ENCODE measurements at places on chromosomes 1 and 21. TPM values are rescaled to one million over a fixed set of nuclear protein-coding genes. Genes with fewer than 3 reads are reported as not detected.

The SH3D21 gene
- 22.8 TPM for total RNA-seq

The DSTYK gene
- 5.7 TPM for total RNA-seq

The MORN1 gene
- total RNA-seq: 18.9 TPM

The SLC37A1 gene
- 118 TPM for total RNA-seq

The RBM11 gene
- 0.69 TPM for total RNA-seq

The SERINC2 gene
- 203 TPM for total RNA-seq

The HHAT gene
- total RNA-seq: 4.9 TPM

- H3K4me1 ChIP-seq: no peaks in the 10 kb centered on the region
- no peaks in the 10 kb centered on the region for H3K36me3 ChIP-seq
- DNase-seq: no peak
- no peak overlapping the region for H3K4me3 ChIP-seq
Observed at GRCh38 chr1:161921491-161921890, 102.2 kb downstream of the OLFML2B start.

DNA sequence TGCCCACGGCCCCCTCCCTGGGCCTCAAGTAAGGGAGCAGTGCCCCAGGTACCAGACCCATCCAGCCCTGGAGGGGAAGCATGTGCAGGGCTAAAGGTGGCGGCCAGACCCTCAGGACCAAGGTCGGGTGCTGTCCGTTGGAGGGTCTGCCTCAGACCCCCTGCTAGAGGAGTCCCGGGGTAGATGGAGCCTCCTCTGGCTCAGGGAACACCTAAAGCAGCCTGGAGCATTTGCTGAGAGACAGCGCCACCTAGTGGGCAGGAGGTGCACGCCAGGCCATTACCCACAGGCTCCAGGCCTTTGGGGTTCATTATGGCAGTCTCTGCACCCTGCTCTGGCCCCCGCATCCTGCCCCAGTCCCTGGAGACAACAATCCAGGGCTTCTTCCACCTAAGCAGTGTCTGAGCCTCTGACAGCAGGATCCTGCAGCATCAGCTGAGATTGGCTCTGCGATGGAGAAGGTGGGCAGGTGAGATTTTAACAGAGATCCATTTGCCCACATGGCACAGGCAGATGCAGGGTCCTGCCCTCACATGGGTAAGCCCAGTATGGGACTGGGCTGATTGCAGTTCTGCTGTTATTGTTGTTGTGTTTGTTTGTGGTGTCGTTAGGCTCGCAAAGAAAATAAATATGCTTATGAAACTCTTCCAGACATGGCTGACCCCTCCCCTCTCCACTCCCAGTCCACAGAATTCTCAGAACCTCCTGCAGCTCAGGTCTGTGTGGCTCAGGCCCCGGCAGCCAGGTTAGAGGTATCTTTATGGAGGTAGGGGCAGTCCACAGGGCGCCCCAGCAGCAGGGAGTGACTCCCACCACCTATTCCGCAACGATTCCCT lies 42.4 kb downstream of the CTNNBIP1 start:
- H3K27me3 ChIP-seq: no peaks in the 10 kb centered on the region
- H3K36me3 ChIP-seq: no peaks in the 10 kb centered on the region
- H3K4me1 ChIP-seq: no peaks in the 10 kb centered on the region
- no peak overlapping the region for H3K4me3 ChIP-seq
- peak; percentile 88 for DNase-seq

GRCh38 chr1:192702212-192702902 lies 66.4 kb downstream of the RGS13 start:
- H3K4me3 ChIP-seq: no peak overlapping the region
- H3K4me1 ChIP-seq: no peaks in the 10 kb centered on the region
- no peak for DNase-seq
- no peaks in the 10 kb centered on the region for H3K27me3 ChIP-seq

DNA sequence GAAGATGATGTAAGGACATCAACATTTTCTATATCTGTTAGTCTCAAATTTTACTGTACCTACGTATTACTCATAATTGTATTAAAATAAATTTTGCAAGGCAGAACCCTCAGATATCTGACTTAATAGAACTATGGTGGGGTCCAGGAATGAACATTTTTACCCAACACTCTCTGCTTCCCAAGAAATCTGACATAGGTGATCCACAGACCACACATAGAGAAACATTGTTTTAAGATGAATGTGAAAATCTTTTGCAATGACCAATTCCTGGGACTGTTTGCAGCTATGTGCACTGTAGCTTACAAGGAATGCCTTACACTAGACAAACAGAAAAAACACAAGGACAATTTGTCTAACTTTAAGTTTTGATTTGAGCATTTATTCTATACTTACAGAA lies 645.6 kb upstream of the ADGRL2 start:
- no peak overlapping the region for H3K4me3 ChIP-seq
- no peaks in the 10 kb centered on the region for H3K27me3 ChIP-seq
- DNase-seq: no peak
- H3K4me1 ChIP-seq: no peaks in the 10 kb centered on the region
- no peak overlapping the region for H3K27ac ChIP-seq

DNA sequence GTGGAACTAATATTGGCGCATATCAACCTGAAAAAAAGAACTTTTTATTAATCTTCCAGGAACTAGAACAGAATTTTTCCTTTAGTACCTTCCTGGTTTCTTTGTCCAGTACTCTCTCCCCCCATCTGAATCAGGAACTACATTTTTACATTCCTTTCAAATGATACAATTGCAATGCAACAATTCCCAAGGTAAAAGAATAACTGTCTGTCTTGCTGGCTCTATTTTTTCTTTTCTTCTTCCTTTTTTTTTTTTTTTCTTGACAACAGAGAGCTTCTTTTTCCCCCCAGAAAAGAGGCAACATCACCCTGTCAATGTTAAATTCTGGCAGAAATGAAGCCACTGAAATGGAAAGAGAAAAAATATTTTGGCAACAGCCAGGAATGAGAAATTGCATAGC lies 4.5 kb upstream of the CD101 start:
- no peaks in the 10 kb centered on the region for H3K27me3 ChIP-seq
- no peak overlapping the region for H3K4me3 ChIP-seq
- H3K4me1 ChIP-seq: no peaks in the 10 kb centered on the region
- H3K27ac ChIP-seq: no peak overlapping the region
- no peak for DNase-seq
- H3K36me3 ChIP-seq: no peaks in the 10 kb centered on the region

DNA sequence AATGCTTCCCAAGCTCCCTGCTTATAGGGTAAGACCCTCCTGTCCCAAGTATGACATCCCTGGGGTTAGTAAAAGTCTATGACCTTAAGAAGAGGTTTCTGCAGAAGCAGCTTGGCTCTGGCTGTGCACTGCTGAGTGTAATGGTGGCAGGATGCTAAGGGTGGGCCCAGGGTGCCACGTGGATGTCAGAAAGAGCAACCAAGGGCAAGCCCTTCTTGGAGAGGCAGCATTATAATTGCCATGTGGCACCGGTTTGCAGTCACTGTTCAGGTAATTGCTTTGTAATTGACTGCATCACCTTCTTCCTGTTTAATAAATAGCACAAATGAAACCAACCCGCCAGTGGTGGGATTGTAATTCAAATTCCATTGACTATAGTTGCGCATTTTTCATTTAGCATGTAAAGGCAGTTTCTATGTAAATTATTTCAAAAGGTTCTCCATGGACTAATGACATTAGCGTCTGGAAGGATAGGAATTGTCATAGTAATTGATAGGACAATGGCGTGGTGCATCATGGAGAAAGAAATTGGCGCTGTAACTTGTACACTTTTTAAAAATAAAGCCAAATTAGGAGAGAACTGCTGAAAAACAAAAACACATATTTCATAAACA lies 490.6 kb upstream of the VAMP3 start:
- H3K4me3 ChIP-seq: no peak overlapping the region

DNA sequence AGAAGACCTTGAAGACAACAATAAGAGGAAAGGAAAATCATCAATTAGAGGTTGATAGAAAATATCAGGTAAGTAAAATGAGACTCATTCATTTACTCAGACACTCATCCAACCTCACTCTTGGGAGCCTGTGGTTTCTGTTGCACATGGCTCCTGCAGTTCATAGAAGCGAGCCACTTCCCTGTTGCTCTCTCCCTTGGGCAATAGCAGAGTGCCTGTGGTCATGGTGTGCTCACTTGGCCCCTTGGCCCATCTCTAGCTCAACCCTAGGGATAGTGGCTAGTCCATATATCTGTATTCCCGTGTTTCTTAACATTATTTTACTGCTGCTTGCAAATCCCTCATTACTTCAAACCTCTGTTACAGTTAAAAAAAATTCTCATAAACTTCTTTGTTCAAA lies 368.6 kb downstream of the PTPRC start:
- H3K27me3 ChIP-seq: no peaks in the 10 kb centered on the region
- H3K4me3 ChIP-seq: no peak overlapping the region
- H3K4me1 ChIP-seq: no peaks in the 10 kb centered on the region
- H3K27ac ChIP-seq: no peak overlapping the region

DNA sequence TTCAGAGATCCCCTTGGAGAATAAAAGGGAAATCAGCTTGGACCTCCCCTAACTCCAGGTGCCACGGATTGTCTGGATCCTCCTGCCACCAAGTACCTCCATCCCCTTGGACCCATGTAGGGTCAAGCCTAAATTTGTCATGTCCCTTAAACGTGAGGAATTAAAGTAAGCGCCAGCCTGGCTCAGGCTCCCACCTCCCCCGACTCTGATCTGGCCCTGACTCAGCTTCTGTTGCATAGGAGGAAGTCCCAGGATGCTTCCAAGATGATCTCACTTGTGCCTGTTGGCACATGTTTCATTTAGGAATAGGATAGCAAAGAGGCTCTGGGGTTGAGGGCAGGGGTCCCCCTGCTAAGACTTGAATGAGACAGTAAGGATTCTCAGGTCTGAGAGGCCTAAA lies 231.9 kb upstream of the JUN start:
- no peak overlapping the region for H3K27ac ChIP-seq
- peaks cover 5% of the 10 kb centered on the region for H3K4me1 ChIP-seq
- H3K36me3 ChIP-seq: no peaks in the 10 kb centered on the region
- no peak for DNase-seq

DNA sequence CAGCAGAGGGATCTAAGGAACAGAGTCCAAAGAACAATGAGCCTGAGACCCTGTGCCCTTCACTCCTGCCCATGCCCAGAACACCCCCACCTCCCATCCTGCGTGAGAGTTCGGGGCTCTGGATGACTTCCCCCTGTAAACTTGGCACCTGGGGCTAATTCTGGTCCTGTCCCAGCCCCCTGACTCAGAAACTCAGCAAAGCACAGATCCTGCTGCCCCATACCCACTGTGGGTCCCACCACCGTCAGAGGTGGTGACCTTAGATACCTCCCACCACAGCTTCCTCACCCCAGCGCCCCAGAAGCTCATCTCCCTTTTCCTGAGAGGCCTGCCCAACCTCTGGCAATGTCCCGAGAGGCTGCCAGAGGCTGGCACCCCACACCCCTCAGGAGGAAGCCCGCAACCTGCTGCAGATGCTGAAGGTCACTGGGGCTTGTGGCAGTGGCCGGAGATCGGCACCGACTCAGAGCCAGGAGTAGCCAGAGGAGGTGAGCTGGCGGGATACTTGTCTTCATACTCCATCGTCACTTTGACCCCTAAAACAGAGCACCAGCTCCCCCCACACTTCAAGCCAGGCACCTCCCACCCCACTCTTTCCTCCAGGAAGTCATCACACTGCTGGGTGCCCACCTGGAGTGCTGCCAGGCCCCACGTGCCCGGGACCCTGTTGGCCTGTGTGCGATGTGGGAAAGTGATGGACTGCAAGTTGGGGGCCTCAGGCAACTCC lies 111.6 kb upstream of the IFFO2 start:
- no peak for DNase-seq
- no peak overlapping the region for H3K27ac ChIP-seq
- H3K27me3 ChIP-seq: no peaks in the 10 kb centered on the region
- no peaks in the 10 kb centered on the region for H3K36me3 ChIP-seq

GRCh38 chr1:152251391-152251790 lies 27.4 kb upstream of the HRNR start:
- no peaks in the 10 kb centered on the region for H3K4me1 ChIP-seq
- H3K36me3 ChIP-seq: no peaks in the 10 kb centered on the region
- no peak overlapping the region for H3K4me3 ChIP-seq
- no peak overlapping the region for H3K27ac ChIP-seq
- no peaks in the 10 kb centered on the region for H3K27me3 ChIP-seq

GRCh38 chr1:4794020-4794780 lies 139.8 kb downstream of the AJAP1 start:
- no peaks in the 10 kb centered on the region for H3K27me3 ChIP-seq
- H3K4me3 ChIP-seq: no peak overlapping the region
- no peaks in the 10 kb centered on the region for H3K36me3 ChIP-seq
- no peak overlapping the region for H3K27ac ChIP-seq
- no peak for DNase-seq
- H3K4me1 ChIP-seq: no peaks in the 10 kb centered on the region

Data from colonic mucosa (tissue), 4 donors.